ENCODE measurements at places on chromosomes 4 and X. TPM values are rescaled to one million over a fixed set of nuclear protein-coding genes. Genes with fewer than 3 reads are reported as not detected.
A peak's percentile ranks its signal among the peaks of the same experiment; 100 is the strongest.

DNA sequence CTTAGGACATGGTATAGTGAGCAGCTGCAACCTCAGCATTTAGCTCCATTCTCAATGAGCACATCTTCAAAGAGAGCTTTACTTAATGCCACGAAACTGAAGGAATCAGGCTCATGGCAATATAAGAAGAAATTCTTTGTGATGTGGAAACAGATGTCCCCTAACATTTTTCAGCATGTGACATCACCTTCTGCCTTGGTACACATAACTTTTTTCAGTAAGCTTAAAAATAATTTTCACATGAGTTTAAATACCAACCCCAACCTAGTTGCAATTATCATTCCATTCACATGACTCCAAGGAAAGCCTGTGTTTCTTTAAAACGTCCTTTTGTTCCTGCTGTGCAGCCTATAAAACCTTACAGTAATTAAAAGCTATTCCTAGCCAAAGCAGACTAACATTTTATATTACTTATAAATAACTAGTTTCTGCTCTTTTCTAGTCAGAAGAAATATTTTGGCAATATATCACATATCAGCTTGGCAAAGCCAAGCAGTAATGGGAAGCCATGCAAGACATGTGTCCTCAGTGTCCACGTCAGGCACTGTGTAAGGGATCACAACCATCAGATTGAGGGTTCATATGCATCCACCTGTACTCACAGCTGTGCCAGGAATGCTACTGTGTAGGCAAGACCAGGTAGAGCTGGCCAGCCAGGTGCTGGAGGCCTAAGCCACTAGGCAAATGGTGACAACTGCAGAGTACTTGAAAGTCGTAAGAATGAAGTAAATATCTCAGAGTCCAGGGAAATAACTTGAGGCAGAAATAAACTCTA is 466.6 kb downstream of the INPP4B start:
- DNase-seq, result peak; percentile 50
- peak overlapping the region; percentile 44 for H3K27ac ChIP-seq
- peaks cover 15% of the 10 kb centered on the region for H3K36me3 ChIP-seq
- H3K27me3 ChIP-seq, result no peaks in the 10 kb centered on the region
- peak overlapping the region; percentile 19 for H3K4me3 ChIP-seq
- H3K4me1 ChIP-seq, result peaks cover 41% of the 10 kb centered on the region

- no peak overlapping the region for H3K27ac ChIP-seq
- DNase-seq, result no peak
- no peaks in the 10 kb centered on the region for H3K27me3 ChIP-seq
- H3K4me1 ChIP-seq, result peaks cover 6% of the 10 kb centered on the region
- no peak overlapping the region for H3K4me3 ChIP-seq
These were observed 45.2 kb upstream of the WDR1 start for GRCh38 chr4:10161840-10162239.

DNA sequence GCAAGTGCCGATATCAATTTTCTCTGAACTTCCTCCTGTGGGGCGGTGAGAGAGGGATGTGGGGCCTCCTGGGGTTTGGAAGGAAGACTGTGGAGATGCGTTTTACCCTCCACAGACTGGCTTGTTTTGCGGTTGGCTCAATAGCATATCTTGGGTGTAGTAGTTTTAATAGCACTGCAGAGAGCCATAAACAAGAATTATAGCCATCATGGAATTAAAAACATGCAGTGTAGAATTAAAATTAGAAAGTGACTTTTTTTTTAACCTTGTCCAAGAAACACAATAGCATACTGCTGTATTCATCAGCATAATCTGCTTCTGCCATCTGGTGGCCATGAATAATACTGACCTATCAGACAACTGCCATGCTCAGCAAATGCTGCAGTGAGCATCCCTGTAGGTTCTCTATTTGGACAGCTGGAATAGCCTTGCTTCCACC is 47.3 kb upstream of the SCML1 start:
- H3K36me3 ChIP-seq, result peaks cover 12% of the 10 kb centered on the region
- no peak overlapping the region for H3K4me3 ChIP-seq
- peak; percentile 73 for DNase-seq
- H3K4me1 ChIP-seq, result no peaks in the 10 kb centered on the region
- peaks cover 36% of the 10 kb centered on the region for H3K27me3 ChIP-seq
- H3K27ac ChIP-seq, result no peak overlapping the region

DNA sequence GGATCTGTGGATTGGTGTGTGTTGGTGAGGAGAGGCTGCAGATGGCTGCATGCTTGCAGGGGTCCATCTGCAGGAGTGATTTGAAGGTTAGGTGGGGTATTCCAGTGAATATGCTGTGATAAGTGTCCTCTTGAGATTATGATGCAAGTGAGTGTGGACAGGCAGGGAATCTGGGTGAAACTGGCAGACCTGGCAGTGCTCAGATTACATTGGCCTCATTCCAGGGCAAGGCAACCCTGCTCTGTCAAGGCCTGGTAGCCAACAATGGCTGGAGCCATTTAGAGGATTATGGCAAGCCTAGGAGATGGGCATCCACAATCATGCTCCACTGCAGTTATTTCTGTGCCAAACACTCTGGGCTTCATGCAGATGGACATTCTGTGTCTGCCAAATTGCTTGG is 113.9 kb downstream of the RTL3 start:
- peak; percentile 28 for DNase-seq
- no peak overlapping the region for H3K4me3 ChIP-seq
- no peaks in the 10 kb centered on the region for H3K36me3 ChIP-seq

DNA sequence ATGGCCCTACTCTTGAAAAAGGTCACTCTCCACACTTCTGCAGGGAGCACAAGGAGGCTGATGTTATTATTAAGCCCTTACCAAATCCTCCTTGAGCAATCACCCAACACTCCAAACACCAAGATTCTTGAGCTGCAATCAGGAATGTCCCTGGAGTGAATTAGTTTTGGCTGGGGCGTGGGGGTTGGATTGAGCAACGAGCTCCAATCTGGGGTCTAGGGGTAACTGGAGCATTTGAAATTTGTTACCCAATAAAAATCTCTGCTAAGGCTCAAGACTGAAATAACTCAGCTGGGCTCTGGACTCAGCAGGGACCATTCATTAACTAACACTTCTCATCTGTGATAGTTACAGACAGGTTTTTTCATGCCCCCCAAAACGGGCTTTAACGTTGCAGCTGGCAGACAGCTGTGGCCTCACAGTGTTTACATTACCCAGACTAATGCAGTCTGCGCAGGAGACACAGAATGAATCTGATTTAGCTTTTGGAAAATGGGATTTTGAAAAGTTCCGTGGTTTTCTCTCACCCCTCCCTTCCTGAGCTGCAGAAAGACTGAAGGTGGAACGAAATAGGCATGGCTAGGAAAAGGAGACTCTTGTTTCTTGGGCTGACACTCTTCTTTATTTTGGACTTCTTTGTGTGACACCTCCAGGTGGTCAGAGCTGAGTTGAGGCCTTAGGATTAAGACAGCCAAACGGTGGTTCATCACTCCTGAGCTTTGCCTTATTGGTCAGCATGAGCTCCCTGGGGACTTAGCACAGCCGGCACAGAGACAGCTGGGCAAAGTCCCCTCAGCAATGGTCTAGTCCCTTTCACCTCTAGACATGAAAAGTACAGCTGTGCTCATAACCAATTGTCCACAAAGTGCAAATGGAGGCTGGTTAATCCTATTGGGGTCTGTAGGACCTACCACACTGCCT is 26.6 kb downstream of the PLAC1 start:
- peaks cover 2% of the 10 kb centered on the region for H3K4me1 ChIP-seq
- H3K36me3 ChIP-seq, result no peaks in the 10 kb centered on the region
- H3K4me3 ChIP-seq, result no peak overlapping the region
- peaks cover 28% of the 10 kb centered on the region for H3K27me3 ChIP-seq
- no peak overlapping the region for H3K27ac ChIP-seq
- peak; percentile 29 for DNase-seq

DNA sequence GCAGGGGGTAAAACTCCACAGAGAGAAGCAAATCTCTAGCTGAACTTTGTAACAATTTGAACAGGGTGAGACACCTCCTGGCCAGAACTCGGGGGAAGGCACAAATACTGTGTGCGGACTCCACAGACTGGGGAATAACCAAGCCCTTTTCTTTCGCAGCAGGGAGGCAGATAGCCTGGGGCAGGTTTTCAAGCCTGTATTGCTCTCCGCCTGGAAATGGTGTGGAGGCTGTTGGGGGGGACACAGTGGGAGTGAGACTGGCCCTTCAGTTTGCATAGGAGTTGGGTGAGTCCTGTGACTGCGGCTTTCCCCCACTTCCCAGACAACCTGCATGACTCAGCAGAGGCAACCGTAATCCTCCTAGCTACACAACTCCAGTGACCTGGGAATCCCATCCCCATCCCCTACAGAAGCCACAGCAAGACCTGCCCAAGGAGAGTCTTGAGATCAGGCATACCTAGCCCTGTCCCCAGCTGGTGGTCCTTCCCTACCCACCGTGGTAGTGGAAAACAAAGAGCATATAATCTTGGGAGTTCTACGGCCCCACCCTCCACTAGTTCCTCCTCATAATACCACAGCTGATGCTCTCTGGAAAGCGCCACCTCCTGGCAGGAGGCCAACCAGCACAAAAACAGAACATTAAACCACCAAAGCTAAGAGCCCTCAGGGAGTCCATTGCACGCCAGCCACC is 12.9 kb upstream of the SMPX start:
- H3K27me3 ChIP-seq, result peaks cover 61% of the 10 kb centered on the region
- H3K4me1 ChIP-seq, result peaks cover 8% of the 10 kb centered on the region
- H3K4me3 ChIP-seq, result no peak overlapping the region
- no peaks in the 10 kb centered on the region for H3K36me3 ChIP-seq
- DNase-seq, result peak; percentile 65
- no peak overlapping the region for H3K27ac ChIP-seq

DNA sequence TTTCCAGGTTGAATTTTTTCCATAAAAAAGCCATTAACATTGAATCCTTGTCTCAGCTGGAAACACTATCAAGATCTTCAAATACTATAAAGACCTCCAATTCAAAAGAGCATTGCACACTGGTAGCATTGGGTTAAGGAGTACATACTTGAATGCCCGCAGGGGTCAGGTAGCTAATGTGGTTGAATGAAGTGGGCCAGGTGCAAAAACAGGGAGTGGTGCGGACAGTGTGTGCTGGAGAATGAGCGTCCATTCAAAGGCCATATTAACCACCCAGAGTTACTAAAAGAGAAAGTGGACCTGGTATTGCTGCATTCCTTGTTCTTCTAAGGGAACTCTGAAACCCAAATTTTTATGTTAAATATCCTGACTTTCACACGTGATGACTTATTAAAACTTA is 91.6 kb downstream of the NYX start:
- H3K36me3 ChIP-seq, result no peaks in the 10 kb centered on the region
- peaks cover 22% of the 10 kb centered on the region for H3K27me3 ChIP-seq
- H3K4me1 ChIP-seq, result no peaks in the 10 kb centered on the region
- DNase-seq, result no peak
- H3K4me3 ChIP-seq, result no peak overlapping the region

- no peak overlapping the region for H3K4me3 ChIP-seq
- no peak for DNase-seq
- no peaks in the 10 kb centered on the region for H3K27me3 ChIP-seq
- H3K27ac ChIP-seq, result no peak overlapping the region
- no peaks in the 10 kb centered on the region for H3K4me1 ChIP-seq
These were observed 17.5 kb downstream of the BRWD3 start for GRCh38 chrX:80792205-80792604.

GRCh38 chr4:123390846-123391456 is 5.6 kb upstream of the SPRY1 start:
- H3K27me3 ChIP-seq, result no peaks in the 10 kb centered on the region
- H3K4me3 ChIP-seq, result no peak overlapping the region
- peak; percentile 35 for DNase-seq
- H3K36me3 ChIP-seq, result no peaks in the 10 kb centered on the region
- no peak overlapping the region for H3K27ac ChIP-seq

DNA sequence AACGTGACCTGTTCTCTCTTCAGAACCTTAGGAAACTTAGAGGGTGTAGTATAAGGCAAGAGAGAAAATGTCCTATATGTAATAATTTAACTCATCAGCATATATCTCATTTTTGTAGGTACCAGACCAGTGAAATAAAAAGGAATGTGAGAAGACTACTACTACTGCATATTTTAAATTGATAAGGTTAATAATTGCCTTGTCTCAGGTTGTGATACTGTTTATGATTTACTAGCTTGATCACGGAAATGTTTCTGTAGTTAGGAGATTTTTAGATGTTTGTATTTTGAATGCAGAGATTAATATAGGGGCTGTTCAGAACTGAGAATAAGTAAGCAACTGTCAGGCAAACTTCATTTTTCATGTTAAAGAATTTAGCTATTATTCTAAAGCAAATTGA is 1563.4 kb downstream of the C4orf33 start:
- H3K27ac ChIP-seq, result no peak overlapping the region
- no peaks in the 10 kb centered on the region for H3K27me3 ChIP-seq
- H3K4me1 ChIP-seq, result no peaks in the 10 kb centered on the region
- H3K4me3 ChIP-seq, result no peak overlapping the region
- no peaks in the 10 kb centered on the region for H3K36me3 ChIP-seq

- DNase-seq, result peak; percentile 24
- no peaks in the 10 kb centered on the region for H3K27me3 ChIP-seq
- H3K4me3 ChIP-seq, result no peak overlapping the region
- H3K27ac ChIP-seq, result no peak overlapping the region
These were observed 562.3 kb upstream of the NDST4 start for GRCh38 chr4:115675719-115676118.

DNA sequence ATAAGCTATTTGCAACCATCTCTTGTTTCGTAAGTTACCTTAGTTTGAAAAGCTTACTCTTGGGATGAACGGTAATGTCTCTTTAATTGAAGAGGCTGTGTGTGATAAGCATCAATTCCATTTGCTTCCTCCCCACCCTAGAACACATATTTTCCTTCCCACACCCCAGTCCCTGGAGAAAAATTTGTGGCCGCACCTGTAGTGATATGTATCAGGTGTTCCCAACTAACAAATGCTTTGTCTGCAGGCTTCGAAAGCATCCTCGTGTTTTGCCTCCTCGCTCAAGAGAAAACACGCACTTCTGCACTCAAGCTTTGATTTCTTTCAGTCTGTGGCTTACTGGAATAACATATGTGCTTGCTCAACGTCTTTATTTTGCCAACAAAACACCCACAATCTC is 143.8 kb upstream of the OTUD4 start:
- no peak overlapping the region for H3K27ac ChIP-seq
- DNase-seq, result no peak
- no peaks in the 10 kb centered on the region for H3K4me1 ChIP-seq
- H3K4me3 ChIP-seq, result no peak overlapping the region
- H3K36me3 ChIP-seq, result no peaks in the 10 kb centered on the region

GRCh38 chrX:120029354-120029753 is 48.1 kb downstream of the RHOXF2B start:
- H3K4me3 ChIP-seq, result no peak overlapping the region
- no peak overlapping the region for H3K27ac ChIP-seq
- DNase-seq, result peak; percentile 5
- no peaks in the 10 kb centered on the region for H3K4me1 ChIP-seq
- no peaks in the 10 kb centered on the region for H3K36me3 ChIP-seq

- no peak for DNase-seq
- H3K27me3 ChIP-seq, result no peaks in the 10 kb centered on the region
- H3K36me3 ChIP-seq, result no peaks in the 10 kb centered on the region
These were observed 262.1 kb upstream of the CXXC4 start for GRCh38 chr4:104756837-104757236.

GRCh38 chr4:99852199-99852749 is 35.6 kb downstream of the DAPP1 start:
- H3K27me3 ChIP-seq, result no peaks in the 10 kb centered on the region
- peaks cover 7% of the 10 kb centered on the region for H3K4me1 ChIP-seq
- no peak for DNase-seq

ADH7 gene
- total RNA-seq, result not detected

TMEM150C gene
- total RNA-seq, result 0.10 TPM

MAGIX gene
- 0.84 TPM for total RNA-seq

DUX4 gene
- not detected for total RNA-seq

EXOC1L gene
- total RNA-seq, result not detected

FAM149A gene
- 1.3 TPM for total RNA-seq

TMEM35A gene
- total RNA-seq, result not detected

PDE6B gene
- not detected for total RNA-seq

DRP2 gene
- total RNA-seq, result 0.47 TPM

PAGE5 gene
- not detected for total RNA-seq

TCEAL9 gene
- total RNA-seq, result 40.3 TPM

AKAP14 gene
- total RNA-seq, result not detected
